NCI-H2081 treated with DMSO at 0.1 percent for 48 hours (cell line): ENCODE measurements at places on chromosomes 12 and 14.

GRCh38 chr12:57624441-57625220 lies 8.4 kb downstream of the B4GALNT1 start:
- DNase-seq = no peak

DNA sequence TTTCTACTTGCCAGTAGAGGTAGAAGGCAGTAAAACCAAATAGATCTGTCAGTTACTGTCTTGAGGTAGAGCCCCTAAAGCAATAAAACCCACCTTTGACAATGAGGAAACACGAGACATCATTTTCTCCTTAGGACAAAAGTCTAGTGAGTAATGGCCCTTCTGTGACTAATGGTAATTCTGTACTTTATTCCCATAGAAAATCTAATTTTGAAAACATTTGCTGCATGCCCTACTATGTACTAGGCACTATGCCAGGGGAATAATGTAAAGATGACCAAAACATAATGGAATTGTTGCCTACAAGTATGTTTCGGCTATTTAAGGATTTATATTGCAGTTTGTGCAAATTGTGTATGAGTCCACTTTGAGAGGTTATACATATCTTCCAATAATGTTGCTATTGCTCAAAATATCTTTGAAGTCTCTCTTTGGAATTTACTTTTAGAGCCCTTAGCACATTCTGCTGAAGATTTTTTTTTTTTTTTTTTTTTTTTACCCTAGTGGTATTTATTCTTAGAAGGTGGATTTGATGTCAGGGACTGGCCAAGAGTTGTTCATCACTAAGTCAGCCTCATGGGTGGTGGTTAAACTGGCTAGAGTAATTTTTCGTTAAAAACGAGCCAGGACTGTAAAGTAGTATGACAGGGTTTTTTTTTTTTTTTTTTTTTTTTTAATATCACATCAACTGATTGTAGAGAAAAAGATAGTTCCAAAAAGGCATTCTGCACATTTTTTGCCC lies 109.7 kb downstream of the CRADD start:
- no peak for DNase-seq

DNA sequence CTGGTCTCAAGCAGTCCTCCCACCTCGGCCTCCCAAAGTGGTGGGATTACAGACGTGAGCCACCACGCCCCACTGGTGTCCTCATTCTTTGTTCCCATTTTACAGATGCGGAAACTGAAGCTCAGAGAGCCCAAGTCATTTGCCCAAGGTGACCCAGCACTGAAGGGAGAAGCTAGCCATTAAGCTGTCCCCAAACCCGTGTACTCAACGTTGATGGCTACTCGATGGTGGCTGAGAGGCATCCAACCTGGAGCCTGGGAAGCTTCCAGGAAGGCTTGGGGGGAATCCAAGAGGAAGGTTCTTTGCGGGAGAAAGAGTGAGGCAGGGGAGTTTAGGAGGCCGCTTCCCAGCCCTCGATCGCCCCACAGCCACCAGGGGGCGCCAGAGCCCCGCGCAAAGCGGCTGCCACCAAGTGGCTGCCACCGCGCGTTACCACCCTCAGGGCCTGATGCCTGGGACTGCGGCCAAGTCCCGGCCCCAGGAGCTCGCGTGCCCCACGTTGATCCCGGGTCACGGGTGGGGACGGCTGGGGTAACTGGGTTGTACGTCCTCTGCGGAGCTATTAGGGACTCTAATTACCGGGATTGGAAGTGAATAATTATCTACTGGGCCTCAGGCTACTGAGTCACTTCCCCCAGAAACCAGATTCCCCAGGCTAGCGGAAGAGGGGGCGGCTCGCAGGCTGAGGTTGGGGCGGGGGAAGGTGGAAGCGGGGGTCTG lies 8.8 kb upstream of the SH2B3 start:
- no peak for DNase-seq

GRCh38 chr12:45439039-45439438 lies 223.1 kb downstream of the ANO6 start:
- DNase-seq = no peak

GRCh38 chr14:104142136-104142945 lies 4.0 kb downstream of the KIF26A start:
- DNase-seq = no peak

GRCh38 chr12:57623385-57623784 lies 9.6 kb downstream of the B4GALNT1 start:
- no peak for DNase-seq

GRCh38 chr12:39626033-39626814 lies 6.6 kb upstream of the ABCD2 start:
- no peak for DNase-seq

- DNase-seq = no peak
Observed at GRCh38 chr12:105754313-105754712, 384.4 kb downstream of the NUAK1 start.

GRCh38 chr12:53710091-53710490 lies 17.2 kb downstream of the CALCOCO1 start:
- DNase-seq = no peak

DNA sequence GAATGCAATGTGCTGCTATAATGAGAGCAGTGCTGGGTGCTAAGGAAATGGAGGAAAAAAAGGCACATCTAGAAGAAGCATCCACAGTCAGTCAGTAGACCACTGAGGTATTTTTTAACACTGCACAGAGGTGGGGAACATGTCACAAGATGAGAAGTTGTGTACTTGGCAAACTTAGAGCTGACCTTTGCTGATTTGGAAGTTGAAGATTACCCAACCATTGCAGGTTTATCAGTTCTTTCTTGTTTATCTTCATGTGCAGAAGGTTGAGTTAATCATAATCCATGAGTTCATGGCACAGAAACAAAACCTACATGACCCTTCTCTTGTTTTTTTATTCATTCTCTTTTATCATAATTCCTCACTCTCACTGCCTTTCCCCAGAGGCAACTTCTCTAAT lies 3.2 kb upstream of the PAH start:
- no peak for DNase-seq

DNA sequence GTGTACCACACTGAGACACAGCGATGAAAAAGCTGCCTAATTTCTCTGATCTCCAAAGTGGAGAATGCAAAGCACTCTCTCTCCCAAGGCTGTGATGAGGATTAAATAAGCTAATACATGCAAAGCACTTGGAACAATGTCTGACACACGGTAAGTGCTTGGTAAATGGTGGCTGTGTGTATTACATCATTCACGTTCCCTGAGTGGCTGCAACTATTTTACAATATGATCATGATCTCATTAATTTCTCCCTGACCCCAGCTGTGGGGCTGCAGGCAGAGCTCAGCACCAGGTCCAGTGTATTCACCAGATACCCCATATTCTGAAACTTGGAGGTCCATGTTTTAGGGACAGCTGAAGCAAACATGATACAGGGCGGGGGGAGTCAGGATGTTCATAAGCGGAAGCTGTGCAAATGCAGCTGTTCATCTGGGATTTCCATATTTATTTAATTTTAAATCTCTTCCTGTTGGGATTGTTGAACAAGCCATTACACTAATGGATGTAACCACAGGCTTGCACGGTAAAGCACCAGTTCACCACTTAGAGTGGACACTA lies 106.4 kb downstream of the CCDC60 start:
- DNase-seq = peak; percentile 40

DNA sequence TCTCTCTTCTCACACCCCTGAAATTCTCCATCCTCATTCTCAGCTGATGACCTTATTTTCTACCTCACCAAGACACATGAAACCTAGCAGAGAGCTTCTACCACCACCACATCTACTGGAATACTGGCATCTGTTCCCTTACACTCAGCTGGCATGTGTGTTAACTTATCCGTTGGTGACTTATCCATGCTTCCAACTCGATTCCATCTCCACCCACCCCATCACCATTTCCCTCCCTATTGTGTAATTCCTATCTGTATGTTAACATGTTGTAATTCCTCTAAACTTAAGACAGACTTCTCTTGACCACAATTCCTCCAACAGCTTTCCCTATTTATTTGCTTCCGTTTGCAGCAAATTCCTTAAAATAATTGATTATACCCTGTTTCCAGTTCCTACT lies 15.4 kb downstream of the C1S start:
- no peak for DNase-seq

DNA sequence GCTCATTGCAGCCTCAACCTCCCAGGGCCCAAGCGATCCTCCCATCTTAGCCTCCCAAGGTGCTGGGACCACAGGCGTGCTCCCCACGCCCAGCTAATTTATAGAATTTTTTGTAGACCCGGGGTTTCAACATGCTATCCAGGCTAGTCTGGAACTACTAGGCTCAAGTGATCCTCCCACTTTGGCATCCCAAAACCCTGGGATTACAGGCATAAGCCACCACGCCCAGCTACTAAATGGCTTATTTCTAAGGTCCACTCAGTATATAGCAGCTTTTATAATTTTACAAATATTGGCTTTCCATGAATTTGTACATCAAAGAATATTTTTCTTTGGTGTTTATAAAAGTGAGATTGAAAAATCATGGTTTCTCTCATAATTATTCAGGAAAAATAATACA lies 167.8 kb downstream of the TTC7B start:
- no peak for DNase-seq

GRCh38 chr12:2358986-2359658 lies 306.3 kb downstream of the CACNA1C start:
- DNase-seq = no peak

GRCh38 chr14:41449066-41449465 lies 157.6 kb upstream of the LRFN5 start:
- no peak for DNase-seq

- DNase-seq = no peak
Observed at GRCh38 chr14:51609251-51609954, 42.3 kb upstream of the FRMD6 start.

DNA sequence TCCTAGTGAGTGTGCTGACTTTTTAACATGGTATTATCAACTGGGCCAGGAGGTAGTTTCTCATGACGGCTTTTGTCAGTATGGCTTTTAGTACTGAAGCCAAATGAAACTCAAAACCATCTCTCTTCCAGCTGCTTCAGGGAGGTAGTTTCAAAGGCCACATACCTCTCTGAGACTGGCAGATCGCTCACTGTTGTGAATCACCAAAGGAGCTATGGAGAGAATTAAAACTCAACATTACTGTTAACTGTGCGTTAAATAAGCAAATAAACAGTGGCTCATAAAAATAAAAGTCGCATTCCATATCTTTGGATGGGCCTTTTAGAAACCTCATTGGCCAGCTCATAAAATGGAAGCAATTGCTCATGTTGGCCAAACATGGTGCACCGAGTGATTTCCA lies 141.1 kb downstream of the HMGA2 start:
- no peak for DNase-seq

GRCh38 chr14:93010522-93011140 lies 87.7 kb downstream of the CHGA start:
- DNase-seq = no peak

- DNase-seq = no peak
Observed at GRCh38 chr14:73976125-73976524, 26.0 kb downstream of the COQ6 start.

- no peak for DNase-seq
Observed at GRCh38 chr12:23211384-23212320, 586.7 kb downstream of the ETNK1 start.

GRCh38 chr14:31229638-31230572 lies 22.3 kb upstream of the HECTD1 start:
- no peak for DNase-seq

GRCh38 chr14:68268197-68268596 lies 448.6 kb downstream of the RAD51B start:
- DNase-seq = no peak

- DNase-seq = no peak
Observed at GRCh38 chr14:74414403-74415114, 11.5 kb downstream of the SYNDIG1L start.

- no peak for DNase-seq
Observed at GRCh38 chr12:70692681-70693288, 55.6 kb upstream of the PTPRB start.

DNA sequence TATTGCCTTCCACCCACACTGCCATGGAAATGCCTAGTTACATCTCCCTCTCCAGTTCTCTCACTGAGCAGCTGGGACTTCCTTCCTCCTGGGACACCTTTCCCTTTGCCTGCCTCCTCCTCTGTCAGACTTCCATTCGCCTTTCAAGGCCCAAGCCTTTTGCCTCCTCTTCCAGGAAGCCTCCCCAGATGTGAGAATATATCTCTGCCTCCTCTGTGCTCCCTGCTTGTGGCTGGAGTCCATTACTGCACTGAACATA lies 3.1 kb downstream of the IFI27L2 start:
- no peak for DNase-seq

DNA sequence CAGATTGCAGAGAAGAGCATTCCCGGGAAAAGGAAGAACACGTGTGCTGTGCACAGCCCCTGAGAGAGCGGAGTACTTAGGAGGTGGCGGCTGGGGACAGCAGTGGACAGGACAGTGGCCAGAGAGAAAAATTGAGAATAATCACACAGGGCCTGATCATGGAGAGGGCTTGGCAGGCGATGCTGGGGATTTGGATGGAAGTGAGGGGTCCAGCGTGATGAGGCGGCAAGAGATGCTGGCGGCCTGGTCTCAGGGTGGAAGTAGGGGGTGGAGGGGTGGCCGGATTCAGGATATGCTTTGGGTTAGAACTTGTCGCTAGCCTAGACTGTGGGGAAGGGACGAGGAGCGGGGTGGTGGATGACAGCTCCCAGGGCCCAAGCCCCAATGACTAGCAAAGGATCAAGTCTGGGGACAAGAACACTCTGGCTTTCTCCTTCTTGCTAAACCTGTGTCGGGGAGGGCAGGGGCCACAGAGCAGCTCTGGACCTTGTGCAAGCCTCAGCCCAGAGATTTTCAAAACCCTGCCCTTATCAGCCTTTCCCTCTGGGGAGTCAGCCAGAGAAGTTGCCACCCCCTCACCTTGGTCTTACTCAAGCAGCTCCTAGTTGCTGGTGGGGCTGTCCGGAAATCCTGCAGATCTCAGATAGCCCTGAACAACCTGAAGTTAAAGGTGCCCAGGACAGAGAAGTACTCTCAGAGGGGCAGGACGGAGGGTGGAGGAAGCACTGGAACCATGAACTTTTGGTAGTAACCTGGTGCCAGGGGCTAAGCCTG lies 1.3 kb downstream of the HVCN1 start:
- DNase-seq = no peak

DNA sequence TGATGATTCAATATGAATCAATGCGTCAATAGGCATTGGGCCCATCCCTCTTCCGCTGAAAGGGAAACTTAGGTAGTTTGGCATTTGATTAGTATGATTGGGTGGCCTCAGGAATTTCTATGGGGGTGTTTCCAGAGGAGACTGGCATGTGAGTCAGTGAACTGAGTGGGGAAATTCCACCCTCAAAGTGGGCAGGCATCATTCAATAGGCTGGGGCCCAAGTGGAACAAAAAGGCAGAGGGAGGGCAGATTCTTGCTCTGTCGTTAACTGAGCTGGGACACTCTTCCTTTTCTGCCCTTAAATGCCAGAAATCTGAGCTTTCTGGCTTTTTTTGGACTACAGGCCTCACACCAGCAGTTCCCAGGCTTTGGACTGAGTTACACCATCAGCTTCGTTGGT lies 373.5 kb downstream of the RPS29 start:
- no peak for DNase-seq

DNA sequence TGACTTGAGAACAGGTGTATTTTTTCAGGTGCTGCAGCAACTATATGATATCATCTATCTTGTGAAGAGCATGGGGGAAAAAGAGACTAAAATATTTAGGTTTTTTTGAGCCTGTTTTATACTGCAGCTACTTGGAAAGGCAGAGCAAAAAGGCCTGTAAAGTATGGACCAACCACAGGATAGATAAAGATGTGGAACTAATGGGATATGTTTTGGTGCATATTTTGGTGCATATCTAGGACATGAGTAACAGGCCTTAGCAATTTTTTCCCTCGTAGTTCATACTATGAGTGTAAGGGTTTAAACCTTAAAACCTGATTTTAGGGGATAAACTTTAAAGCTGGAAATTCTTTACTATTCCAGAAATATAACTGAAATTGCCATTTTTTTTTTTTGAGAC lies 6.0 kb upstream of the GTSF1 start:
- no peak for DNase-seq
